Memory B cell (primary cell): ENCODE measurements at places on chromosomes 1 and 21.

GRCh38 chr1:37741130-37741529 lies 23.8 kb downstream of the EPHA10 start:
- no peak overlapping the region for H3K4me3 ChIP-seq
- no peak overlapping the region for H3K27ac ChIP-seq
- no peaks in the 10 kb centered on the region for H3K4me1 ChIP-seq
- peaks cover 1% of the 10 kb centered on the region for H3K36me3 ChIP-seq
- H3K27me3 ChIP-seq: peaks cover 15% of the 10 kb centered on the region

GRCh38 chr21:33293136-33293535 lies 27.0 kb downstream of the IL10RB start:
- H3K27ac ChIP-seq: peak overlapping the region; percentile 88
- no peaks in the 10 kb centered on the region for H3K27me3 ChIP-seq

DNA sequence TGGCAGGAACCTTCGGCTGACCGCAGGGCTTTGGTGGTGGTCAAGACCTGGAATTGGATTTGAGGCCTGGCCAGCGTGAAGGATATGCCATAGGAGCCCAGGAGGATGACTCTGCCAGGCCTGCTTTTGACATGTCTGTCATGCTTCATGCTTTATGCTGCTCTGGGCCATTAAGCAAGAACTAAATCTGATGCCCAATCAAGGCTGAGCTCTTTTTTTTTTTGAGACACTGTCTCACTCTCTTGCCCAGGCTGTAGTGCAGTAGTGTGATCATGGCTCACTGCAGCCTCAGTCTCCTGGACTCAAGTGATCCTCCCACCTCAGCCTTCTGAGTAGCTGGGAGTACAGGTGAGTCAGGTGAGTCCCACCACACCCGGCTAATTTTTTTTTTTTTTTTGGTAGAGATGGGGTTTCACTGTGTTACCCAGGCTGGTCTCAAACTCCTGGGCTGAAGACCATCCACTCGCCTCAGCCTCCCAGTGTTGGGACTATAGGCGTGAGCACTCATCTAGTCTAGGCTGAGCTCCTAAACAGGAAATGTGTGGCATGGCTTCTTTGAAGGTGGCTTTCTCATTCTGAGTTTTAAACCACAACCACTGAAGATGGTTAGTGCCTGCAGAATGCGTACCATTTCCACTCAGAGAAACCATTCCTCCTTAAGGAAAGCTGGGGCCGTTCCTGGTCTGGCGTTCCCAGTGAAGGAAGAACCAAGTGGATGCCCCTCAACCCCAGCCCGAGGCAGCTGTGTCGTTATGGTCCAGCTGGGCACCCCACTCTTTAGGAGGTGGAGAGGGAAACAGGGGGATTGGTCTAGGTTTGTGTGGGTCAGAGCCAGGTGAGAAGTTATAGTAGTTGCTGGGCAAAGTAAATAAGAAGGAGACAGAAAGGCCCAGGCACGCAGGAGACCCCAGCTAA lies 34.2 kb upstream of the ATP5PO start:
- no peaks in the 10 kb centered on the region for H3K27me3 ChIP-seq
- H3K27ac ChIP-seq: peak overlapping the region; percentile 97
- H3K4me1 ChIP-seq: peaks cover 37% of the 10 kb centered on the region

DNA sequence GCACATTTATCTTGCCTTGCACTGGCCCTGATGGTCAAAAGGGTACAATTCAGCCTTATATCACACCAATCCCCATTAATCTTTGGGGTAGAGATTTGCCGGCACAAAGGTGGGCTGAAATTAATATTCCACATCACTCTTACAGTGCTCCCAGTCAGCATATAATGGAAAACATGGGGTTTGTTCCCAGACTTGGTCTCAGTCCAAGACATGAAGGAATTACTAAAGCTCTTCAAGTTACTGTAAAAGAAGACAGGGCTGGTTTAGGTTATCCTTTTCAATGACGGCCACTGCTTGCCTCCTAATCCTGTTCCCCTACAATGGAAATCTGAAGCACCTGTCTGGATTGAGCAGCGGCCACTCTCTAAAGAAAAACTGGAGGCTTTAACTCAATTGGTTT lies 160.7 kb downstream of the IER5 start:
- peaks cover 9% of the 10 kb centered on the region for H3K27me3 ChIP-seq
- DNase-seq: no peak
- no peak overlapping the region for H3K27ac ChIP-seq

GRCh38 chr1:116112388-116113140 lies 1.4 kb downstream of the MAB21L3 start:
- peaks cover 13% of the 10 kb centered on the region for H3K27me3 ChIP-seq
- no peak for DNase-seq
- peaks cover 5% of the 10 kb centered on the region for H3K4me1 ChIP-seq
- H3K27ac ChIP-seq: no peak overlapping the region

GRCh38 chr1:147622731-147623130 lies 47.6 kb downstream of the ACP6 start:
- no peak overlapping the region for H3K4me3 ChIP-seq
- peaks cover 10% of the 10 kb centered on the region for H3K36me3 ChIP-seq
- H3K27me3 ChIP-seq: no peaks in the 10 kb centered on the region
- peaks cover 5% of the 10 kb centered on the region for H3K4me1 ChIP-seq
- no peak overlapping the region for H3K27ac ChIP-seq

GRCh38 chr1:96763514-96763913 lies 41.9 kb downstream of the PTBP2 start:
- H3K36me3 ChIP-seq: peaks cover 22% of the 10 kb centered on the region
- no peak for DNase-seq
- no peak overlapping the region for H3K27ac ChIP-seq

GRCh38 chr1:36387141-36387949 lies 1.6 kb upstream of the STK40 start:
- peak overlapping the region; percentile 87 for H3K4me3 ChIP-seq
- no peaks in the 10 kb centered on the region for H3K27me3 ChIP-seq
- H3K36me3 ChIP-seq: peaks cover 12% of the 10 kb centered on the region
- H3K27ac ChIP-seq: peak overlapping the region; percentile 98
- peaks cover 65% of the 10 kb centered on the region for H3K4me1 ChIP-seq

GRCh38 chr21:29264721-29265120 lies 34.0 kb upstream of the BACH1 start:
- H3K36me3 ChIP-seq: no peaks in the 10 kb centered on the region
- no peaks in the 10 kb centered on the region for H3K27me3 ChIP-seq
- peaks cover 9% of the 10 kb centered on the region for H3K4me1 ChIP-seq
- DNase-seq: no peak
- H3K27ac ChIP-seq: peak overlapping the region; percentile 36

DNA sequence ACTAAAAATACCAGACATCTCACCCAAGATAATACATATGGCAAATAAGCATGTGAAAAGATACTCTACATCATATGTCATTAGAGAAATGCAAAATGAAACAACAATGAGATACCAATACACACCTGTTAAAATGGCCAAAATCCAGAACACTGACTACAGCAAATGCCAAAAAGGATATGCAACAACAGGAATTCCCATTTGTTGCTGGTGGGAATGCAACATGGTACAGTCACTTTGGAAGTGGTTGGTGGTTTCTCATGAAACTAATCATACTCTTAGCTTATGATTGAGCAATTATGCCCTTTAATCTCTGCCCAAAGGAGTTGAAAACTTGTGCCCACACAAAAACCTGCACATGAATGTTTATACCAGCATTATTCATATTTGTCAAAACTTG lies 6.4 kb upstream of the RGS2 start:
- H3K4me1 ChIP-seq: peaks cover 9% of the 10 kb centered on the region
- H3K36me3 ChIP-seq: no peaks in the 10 kb centered on the region
- no peak overlapping the region for H3K4me3 ChIP-seq
- no peak for DNase-seq

GRCh38 chr1:77536813-77537212 lies 145.6 kb downstream of the ZZZ3 start:
- no peaks in the 10 kb centered on the region for H3K36me3 ChIP-seq
- H3K4me3 ChIP-seq: no peak overlapping the region
- no peak for DNase-seq
- H3K27ac ChIP-seq: no peak overlapping the region

DNA sequence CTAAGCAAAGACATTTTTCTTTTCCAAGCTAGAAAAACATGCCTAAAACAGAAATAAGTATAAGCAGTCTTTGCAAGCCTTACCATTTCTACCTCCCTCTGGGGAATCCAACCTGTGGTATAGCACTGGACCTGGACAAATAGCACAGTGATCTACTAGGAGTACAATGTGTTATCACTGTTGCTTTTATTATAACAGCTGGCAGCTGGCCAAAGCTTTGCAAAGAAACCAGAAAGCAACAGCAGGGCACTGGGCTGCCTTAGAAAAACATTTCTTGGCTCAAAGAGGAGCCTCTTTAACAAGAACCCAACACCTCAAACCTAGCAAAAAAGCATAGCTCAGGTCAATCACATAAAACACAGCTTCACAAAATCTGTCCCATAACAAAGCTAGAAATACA lies 294.5 kb upstream of the GREM2 start:
- peaks cover 7% of the 10 kb centered on the region for H3K4me1 ChIP-seq
- H3K27ac ChIP-seq: no peak overlapping the region
- DNase-seq: no peak
- no peaks in the 10 kb centered on the region for H3K27me3 ChIP-seq

- H3K27ac ChIP-seq: no peak overlapping the region
- no peaks in the 10 kb centered on the region for H3K4me1 ChIP-seq
- DNase-seq: no peak
- H3K36me3 ChIP-seq: peaks cover 6% of the 10 kb centered on the region
- peaks cover 8% of the 10 kb centered on the region for H3K27me3 ChIP-seq
These were observed 209.8 kb downstream of the TPR start for GRCh38 chr1:186165303-186165702.

- H3K4me1 ChIP-seq: no peaks in the 10 kb centered on the region
- no peak for DNase-seq
- H3K27ac ChIP-seq: no peak overlapping the region
- H3K27me3 ChIP-seq: no peaks in the 10 kb centered on the region
These were observed 355.1 kb downstream of the USP25 start for GRCh38 chr21:16084776-16085364.

- peaks cover 3% of the 10 kb centered on the region for H3K4me1 ChIP-seq
These were observed 25.0 kb upstream of the POU3F1 start for GRCh38 chr1:38071312-38072256.

GRCh38 chr1:160789702-160790611 lies 6.0 kb upstream of the LY9 start:
- DNase-seq: peak; percentile 84
- H3K4me1 ChIP-seq: peaks cover 23% of the 10 kb centered on the region
- H3K27ac ChIP-seq: peak overlapping the region; percentile 100
- H3K4me3 ChIP-seq: peak overlapping the region; percentile 27

GRCh38 chr1:1124786-1125642 lies 9.1 kb upstream of the C1orf159 start:
- H3K4me3 ChIP-seq: no peak overlapping the region
- peaks cover 13% of the 10 kb centered on the region for H3K4me1 ChIP-seq
- no peaks in the 10 kb centered on the region for H3K27me3 ChIP-seq
- no peak overlapping the region for H3K27ac ChIP-seq
- H3K36me3 ChIP-seq: no peaks in the 10 kb centered on the region

DNA sequence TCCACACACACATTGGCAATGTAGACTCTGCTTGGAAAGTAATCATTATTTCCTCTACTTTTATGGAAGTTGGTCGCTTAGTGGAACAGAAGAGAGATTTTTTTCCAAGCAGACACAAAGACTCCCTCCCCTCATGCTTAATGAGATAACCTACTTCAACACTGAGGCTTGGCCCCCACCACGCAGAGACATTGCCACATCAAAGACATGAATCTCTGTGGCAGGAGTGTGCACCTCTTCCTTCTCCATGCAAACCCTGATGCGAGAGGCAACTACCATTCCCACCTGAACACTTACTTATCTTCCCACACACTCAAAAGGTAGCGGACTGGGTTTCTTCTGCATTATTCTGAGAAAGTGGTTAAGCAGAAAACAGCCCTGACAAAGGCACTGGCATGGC lies 37.3 kb upstream of the LPAR3 start:
- peaks cover 29% of the 10 kb centered on the region for H3K36me3 ChIP-seq
- H3K27me3 ChIP-seq: no peaks in the 10 kb centered on the region
- H3K4me1 ChIP-seq: no peaks in the 10 kb centered on the region
- no peak overlapping the region for H3K4me3 ChIP-seq
- no peak for DNase-seq

DNA sequence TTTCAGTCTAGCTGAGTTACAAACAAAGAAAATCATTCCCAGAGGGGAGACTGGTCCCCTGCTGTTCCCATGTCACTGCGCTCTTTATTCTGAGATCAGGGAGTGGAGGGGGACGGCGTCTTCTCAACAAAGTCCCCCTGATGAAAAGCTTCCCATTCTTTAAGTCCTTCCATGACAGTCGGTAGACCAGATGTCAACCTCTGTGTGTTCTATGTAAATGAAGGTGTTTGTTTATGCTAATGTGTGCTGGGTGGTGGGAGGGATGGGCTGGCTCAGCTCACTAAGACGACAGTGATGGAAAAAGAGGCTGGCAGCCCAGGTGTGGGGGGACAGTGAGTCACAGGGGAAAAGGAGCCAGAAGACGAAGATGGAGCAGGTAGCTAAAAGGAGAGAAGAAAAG lies 148.2 kb upstream of the KLHDC7A start:
- no peak for DNase-seq
- no peaks in the 10 kb centered on the region for H3K4me1 ChIP-seq
- H3K27me3 ChIP-seq: peaks cover 5% of the 10 kb centered on the region
- no peak overlapping the region for H3K27ac ChIP-seq
- no peak overlapping the region for H3K4me3 ChIP-seq

- no peak for DNase-seq
- no peak overlapping the region for H3K4me3 ChIP-seq
- H3K4me1 ChIP-seq: no peaks in the 10 kb centered on the region
- H3K36me3 ChIP-seq: no peaks in the 10 kb centered on the region
- no peaks in the 10 kb centered on the region for H3K27me3 ChIP-seq
These were observed 621.0 kb downstream of the LTN1 start for GRCh38 chr21:28371713-28372112.

GRCh38 chr1:229448845-229449244 lies 15.0 kb upstream of the ACTA1 start:
- H3K4me1 ChIP-seq: no peaks in the 10 kb centered on the region
- no peak overlapping the region for H3K27ac ChIP-seq
- H3K27me3 ChIP-seq: no peaks in the 10 kb centered on the region
- H3K4me3 ChIP-seq: no peak overlapping the region
- DNase-seq: no peak

DNA sequence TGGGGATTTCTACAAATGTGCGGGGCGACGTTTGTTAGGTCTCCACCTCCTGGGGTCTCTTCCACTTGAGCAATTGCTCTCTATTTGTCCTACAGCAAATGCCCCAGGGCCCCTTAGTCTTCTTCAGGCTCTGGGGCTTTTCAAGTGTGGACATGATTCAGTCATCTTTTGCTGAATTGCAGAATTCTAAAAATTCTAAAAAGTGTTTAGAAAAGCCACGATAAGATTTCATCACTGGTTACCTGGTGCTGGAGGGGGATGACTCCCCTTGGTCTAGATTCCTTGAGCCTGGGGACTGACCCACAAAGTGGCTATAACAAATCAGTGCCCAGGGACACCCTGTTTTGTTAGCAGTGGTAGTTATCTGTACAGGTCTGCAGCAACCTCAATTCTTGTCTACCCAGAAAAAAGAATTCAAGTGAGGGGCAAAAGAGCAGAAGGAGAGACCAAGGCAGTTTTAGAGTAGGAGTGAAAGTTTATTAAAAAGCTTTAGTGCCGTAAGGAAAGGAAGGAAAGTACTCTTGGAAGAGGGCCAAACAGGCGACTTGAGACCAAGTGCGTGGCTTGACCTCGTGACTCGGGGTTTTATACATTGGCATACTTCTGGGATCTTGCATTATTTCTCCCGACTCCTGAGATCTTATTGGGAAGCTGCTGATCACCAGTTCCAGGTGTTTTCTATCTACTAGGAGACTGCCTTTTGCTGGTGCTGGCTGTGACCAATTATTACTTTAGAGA lies 25.2 kb downstream of the PROK1 start:
- no peak for DNase-seq
- no peaks in the 10 kb centered on the region for H3K4me1 ChIP-seq
- no peak overlapping the region for H3K4me3 ChIP-seq
